ENCODE measurements at places on chromosomes 7 and 10. TPM values are rescaled to one million over a fixed set of nuclear protein-coding genes. Genes with fewer than 3 reads are reported as not detected.

GRCh38 chr10:30034433-30035137, 24.8 kb downstream of the JCAD start:
- H3K4me1 ChIP-seq: no peaks in the 10 kb centered on the region
- H3K4me3 ChIP-seq: no peak overlapping the region
- H3K36me3 ChIP-seq: no peaks in the 10 kb centered on the region
- H3K27me3 ChIP-seq: no peaks in the 10 kb centered on the region

The GDF10 gene
- total RNA-seq: 3.6 TPM

The SPDYE6 gene
- total RNA-seq: not detected

The EIF3B gene
- 107 TPM for total RNA-seq

Data from adrenal gland (tissue), 19 donors.